ENCODE measurements at places on chromosomes 7 and 10.

DNA sequence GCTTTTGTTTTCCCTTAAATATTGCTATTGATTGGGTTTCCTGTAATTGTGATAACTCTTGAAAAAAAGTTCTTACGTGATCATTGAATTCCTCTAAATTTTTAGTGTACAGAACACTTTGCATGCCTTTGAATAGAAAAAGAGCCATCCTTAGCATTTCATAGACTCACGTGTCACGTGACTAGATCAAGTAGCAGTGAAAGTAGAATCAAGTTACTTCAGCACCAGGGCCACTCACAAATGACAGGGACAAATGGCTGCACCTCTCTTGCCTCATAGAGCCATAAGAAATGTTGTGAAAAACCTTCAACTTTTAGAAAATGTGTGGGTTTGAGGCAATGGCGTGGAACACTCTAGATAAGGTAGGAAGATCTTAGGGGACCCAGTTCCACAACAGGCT is 203.8 kb downstream of the ZEB1 start:
- DNase-seq: no peak

DNA sequence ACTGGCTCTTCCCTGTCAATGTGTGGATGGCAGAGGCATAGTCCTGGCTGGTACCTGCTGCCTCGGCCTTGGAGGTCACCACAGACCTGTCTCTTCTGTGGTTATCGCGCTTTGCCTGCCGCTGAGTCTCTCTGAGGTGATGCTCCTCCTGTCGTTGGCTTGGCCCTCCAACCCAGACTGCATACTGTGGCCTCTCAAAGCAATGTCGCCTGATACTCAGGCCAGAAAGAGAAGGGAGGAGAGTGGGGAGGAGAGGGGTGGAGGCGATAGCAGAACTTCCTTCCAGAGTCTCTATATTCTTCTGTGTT is 133.2 kb upstream of the KCNMA1 start:
- no peak for DNase-seq

- DNase-seq: no peak
These were observed 114.7 kb downstream of the CHN2 start for GRCh38 chr7:29309041-29309854.

GRCh38 chr10:119505588-119506315 is 36.8 kb downstream of the RGS10 start:
- no peak for DNase-seq

DNA sequence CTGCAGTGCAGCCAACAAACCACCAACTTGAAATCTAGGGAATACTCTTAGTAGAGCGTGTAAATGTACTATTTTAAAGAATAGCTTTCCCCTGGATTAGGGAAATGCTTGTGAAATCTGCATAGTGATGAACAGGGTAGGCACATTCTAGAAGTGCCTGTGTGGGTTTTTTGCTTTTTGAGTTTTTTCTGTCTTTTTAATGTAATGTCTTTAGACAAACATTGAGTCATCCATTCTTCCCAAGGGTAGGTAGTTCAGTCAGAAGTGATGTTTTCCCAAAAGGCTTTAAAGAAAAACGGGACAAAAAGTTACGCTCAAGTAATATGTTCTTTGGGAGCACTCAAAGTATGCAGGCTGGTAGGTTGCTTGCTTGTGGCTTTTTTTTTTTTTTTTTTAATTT is 130.0 kb downstream of the AUTS2 start:
- no peak for DNase-seq

GRCh38 chr10:117075064-117075463 is 63.0 kb downstream of the VAX1 start:
- DNase-seq: no peak

Measured in NCI-H526 treated with DMSO at 0.1 percent for 48 hours (cell line).